ENCODE measurements at places on chromosomes 5 and 9.

DNA sequence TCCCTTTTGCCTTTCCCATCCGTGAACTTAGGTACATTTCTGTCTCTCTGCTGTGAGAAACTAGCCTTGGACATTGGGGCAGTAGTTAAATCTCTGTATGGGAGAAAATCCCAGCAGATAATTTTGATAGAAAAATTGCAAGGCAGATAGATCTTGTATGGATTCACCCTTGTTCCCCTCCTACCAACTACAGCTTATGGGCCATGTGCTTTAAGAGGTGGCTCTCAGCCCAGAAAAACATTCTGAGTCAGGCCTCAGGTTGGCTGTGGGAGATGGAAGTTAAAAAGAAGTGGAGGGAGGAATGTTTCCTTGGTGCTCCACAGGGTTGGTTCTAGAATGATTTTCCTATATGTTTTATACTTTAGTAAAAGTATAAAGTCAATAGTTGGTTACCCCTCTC lies 1.4 kb upstream of the KDM3B start:
- DNase-seq = no peak

DNA sequence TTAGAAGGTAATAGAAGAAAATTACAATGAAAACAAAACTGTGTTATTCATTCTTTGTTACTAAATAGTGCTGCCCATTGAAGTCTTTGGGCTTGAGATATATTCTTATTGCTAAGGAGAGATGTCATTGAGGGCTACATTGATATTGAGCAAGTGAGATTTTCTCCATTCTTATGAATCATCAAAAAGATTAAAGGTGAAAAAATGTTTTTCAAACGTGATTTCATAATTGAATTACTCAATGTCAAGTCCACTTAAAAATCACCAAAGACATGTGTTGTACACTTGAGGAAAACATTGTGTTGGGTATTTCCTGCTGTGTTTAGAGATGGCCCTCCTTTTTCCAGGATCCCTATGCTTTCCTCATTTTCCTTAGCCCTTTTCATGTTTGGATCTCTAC lies 448.1 kb downstream of the NFIB start:
- DNase-seq = no peak

- no peak for DNase-seq
Observed at GRCh38 chr5:145221416-145221815, 613.7 kb downstream of the PRELID2 start.

GRCh38 chr9:93874242-93874641 lies 80.9 kb downstream of the BARX1 start:
- DNase-seq = no peak

Measured in Jurkat, Clone E6-1 (cell line).